ENCODE measurements at places on chromosomes 11 and 22.

DNA sequence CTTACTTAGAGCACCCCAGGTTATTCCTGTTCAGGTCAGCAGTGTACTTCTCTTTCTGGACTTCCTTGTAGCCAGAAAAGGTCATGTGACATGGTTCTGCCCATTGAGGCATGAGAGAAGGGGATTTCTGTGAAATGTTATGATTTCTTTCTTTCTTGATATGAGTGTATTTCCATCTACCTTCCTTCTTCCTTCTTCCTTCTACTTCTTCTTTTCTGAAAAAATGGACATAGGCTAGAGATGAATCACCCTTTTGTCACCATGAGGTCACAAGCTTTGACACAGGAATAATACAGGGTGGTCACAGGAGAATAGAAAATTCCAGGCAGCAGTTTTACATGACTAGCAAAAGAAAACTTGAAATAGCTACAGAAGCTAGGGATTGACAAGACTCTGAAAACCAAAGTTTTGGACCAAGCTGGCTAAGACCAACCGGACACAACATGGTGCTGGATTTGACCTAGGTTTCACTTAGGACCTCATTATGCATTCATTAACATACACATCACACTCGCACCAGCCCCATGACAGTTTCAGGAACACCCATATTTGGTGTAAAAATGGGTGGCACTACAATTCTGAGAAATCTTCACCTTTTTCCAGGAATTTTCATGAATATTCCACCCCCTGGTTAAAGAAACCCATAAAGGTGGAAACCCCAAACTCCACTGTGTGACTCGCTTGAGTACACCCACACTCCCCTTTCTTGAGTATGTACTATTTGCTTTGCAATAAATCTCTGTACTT, 21.2 kb upstream of the MAP6 start:
- DNase-seq, result peak; percentile 96

GRCh38 chr11:71565263-71565662, at the start of gene KRTAP5-10:
Gene KRTAP5-10, plus strand, starts transcription at chr11:71565563. Its CDS starts 25 bp downstream, at chr11:71565588.
- DNase-seq, result no peak

- no peak for DNase-seq
Measured at GRCh38 chr11:57288771-57289579, 35.8 kb downstream of the TNKS1BP1 start.

DNA sequence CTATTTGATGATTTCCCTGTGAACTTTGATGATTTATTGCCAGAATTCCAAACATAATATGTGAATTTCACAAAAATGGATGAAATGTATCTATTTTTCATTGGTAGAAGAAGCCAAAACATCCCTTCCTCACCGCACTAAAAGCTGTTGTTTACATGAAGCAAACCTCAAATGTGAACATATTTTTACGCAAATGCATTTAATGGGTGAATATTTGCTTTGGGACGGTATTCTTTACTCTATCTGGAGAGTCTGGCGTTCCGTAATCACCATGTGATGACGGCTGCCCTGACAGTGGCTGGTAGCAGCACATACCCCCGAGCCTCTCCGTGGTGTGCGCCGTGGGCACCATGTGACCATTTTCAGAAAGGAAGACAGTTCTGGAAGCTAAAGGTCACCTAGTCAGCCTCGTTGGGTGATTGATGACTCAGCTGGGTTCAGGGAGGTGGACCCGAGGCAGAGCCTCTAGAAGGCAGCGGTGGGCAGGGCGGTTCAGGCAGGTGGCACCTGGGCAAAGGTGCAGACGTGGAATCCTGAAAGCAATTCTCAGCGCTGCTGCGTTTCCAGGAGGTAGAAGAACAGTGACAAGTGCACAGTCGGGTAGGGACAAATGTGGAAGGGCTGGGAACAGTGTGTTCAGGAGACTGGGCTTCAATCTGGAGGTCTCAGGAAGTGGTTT, 45.3 kb downstream of the PPARA start:
- DNase-seq, result no peak

DNA sequence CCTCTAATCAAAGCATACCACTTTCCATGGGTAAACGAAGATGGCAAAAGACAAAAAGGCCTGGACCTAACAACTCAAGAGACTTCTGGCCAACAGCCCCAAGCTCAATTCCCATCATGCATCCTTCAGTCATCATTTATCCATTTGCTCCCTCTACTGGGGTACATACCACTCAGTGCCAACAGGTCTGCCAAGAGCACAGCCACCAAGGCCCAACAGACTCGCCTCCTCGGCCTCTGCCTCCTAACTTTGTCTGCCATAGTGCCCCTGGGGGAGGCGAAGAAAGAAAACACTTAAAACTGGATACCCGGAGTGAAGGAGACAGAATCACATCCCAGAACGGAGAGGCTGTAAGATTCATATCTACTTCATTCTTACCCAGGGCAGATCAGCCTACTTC, 1.1 kb downstream of the HYOU1 start:
- peak; percentile 61 for DNase-seq

- no peak for DNase-seq
Measured at GRCh38 chr11:64863391-64864060, 14.9 kb downstream of the EHD1 start.

DNA sequence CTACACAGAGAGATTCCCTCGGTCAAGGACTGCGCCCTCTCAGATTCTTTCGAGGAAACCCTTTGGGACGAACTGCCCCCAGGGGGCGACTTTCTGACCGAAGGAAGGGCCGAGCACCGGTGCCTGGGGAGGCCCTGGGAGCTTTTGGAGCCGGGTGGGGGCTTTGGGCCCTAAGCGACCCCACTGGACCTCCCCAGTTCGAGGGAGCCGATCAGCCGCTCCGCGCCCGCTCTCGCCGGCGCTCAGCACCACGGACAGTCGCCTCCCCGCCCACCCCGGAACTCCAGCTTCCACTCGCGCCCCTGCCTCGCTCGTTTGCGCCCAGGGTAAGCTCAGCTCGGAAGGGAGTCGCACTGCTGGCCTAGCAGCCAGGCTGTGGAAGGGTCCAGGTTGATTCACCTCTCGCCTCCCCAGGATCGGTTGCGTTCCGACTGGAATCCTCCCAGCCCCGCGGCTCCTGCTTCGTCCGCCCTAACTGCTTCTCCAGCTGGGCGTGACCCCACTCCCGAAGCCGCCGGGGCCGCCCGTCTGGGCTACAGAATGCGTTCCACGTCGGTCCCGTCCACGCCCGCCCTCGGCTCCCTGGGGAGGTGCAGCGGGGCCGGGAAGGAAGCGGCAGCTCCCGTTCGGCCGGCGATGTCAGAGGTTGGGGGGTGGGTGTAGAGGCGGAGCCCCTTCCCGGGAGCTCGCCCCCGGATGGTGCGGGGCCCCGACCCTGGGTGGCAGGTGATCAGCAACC, 428 bp downstream of the SCN3B start:
- no peak for DNase-seq

GRCh38 chr11:79047321-79047720, 393.5 kb downstream of the TENM4 start:
- DNase-seq, result no peak
